A375 (cell line): ENCODE measurements at places on chromosomes 2 and 18. TPM values are rescaled to one million over a fixed set of nuclear protein-coding genes. Genes with fewer than 3 reads are reported as not detected.

Gene MTLN
- not detected in 2 replicates for total RNA-seq

Gene PJVK
- 1.4 and 1.6 TPM in 2 replicates for total RNA-seq

Gene TNFAIP6
- total RNA-seq, result 0.16 TPM in 1 of 2 replicates, not detected in the other

Gene ABCB11
- not detected in 2 replicates for total RNA-seq

Gene CBLN2
- 0.19 and 0.68 TPM in 2 replicates for total RNA-seq

Gene CDCA7
- 33.2 and 39.7 TPM in 2 replicates for total RNA-seq

Gene OR6B3
- total RNA-seq, result not detected in 2 replicates

Gene IL18RAP
- not detected in 2 replicates for total RNA-seq

Gene RHOB
- 125 and 132 TPM in 2 replicates for total RNA-seq

Gene CCDC148
- total RNA-seq, result 0.26 TPM in 1 of 2 replicates, not detected in the other

Gene GKN2
- not detected in 2 replicates for total RNA-seq

Gene HRH4
- total RNA-seq, result 0.08 TPM in 1 of 2 replicates, not detected in the other

Gene DHRS9
- not detected in 2 replicates for total RNA-seq
